SK-MEL-5 (cell line): ENCODE measurements at places on chromosomes 13 and 19. TPM values are rescaled to one million over a fixed set of nuclear protein-coding genes. Genes with fewer than 3 reads are reported as not detected.
A peak's percentile ranks its signal among the peaks of the same experiment; 100 is the strongest.

GRCh38 chr13:72290962-72291681 lies 424.1 kb upstream of the DACH1 start:
- peak; percentile 28 for DNase-seq

DNA sequence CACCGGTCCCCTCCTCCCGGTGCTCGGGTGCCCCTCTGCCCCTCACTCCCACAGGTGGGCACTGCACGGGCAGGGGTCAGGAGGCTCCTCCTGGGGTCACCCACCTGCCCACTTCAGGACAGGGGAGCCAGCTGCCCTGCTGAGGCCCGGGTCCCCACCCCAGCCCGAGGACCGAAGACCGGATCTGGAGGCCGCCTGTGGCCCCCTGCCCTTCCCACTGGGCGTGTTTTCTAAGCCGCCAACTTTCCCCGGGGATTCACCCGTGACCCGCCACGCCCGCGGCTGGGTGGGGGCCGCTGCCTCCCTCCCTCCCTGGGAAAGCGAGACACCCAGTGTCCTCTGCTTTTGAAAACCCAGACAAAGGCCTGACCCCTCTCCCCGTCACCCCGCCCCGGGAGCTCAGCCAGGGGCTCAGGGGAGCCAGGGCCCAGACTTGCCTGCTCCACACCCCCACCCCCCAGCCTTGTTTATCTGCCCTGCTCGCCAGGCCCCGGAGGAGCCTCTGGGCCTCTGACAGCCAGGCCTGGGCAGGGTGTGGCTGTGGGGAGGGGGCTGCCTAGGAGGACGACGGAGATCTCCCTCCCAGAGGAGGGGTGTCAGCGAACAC lies 1.3 kb downstream of the PALM start:
- no peak for DNase-seq

GRCh38 chr13:71338070-71338469 lies 528.9 kb downstream of the DACH1 start:
- no peak for DNase-seq

DNA sequence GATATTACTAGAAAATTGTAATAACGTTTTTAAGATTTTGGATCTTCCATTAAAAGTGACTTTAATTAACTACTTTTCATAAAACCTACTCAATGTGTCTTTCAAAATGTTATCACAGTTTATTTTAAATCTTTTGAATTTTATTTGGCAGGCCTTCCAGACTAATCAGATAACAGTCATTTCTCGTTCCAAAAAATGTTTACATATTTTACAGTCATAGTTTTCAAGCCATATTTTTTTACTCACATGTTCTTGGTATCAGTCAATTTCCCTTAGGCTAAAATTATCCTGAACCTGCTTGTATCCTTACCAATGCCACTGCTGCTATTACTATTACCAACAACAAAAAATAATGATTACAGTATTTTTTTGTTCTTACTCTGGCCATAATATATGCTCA lies 1783.5 kb downstream of the SLITRK5 start:
- no peak for DNase-seq

Gene SERTAD1
- 6.6 and 8.9 TPM in 2 replicates for total RNA-seq

Gene TSHZ3
- 2.5 and 3.8 TPM in 2 replicates for total RNA-seq

DNA sequence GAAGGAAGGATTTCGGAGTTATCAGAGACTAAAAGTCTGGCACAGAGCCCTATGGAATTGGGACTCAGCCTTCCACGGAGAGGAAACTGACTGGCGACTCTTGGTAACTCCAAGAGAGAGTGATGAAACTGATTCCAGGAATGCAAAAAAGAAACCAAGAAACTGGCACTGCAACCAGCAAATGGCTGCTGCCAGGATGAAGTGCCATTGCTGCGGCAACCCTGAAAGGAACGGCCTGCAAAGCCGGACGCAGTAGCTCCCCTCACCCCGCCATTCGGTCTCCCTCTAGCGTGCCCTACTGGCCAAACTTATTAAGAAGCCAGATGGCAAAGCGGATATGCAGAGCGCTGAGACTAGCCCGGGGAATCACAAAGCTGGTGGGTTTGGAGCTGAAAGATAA lies 236.0 kb downstream of the PCDH9 start:
- peak; percentile 78 for DNase-seq

DNA sequence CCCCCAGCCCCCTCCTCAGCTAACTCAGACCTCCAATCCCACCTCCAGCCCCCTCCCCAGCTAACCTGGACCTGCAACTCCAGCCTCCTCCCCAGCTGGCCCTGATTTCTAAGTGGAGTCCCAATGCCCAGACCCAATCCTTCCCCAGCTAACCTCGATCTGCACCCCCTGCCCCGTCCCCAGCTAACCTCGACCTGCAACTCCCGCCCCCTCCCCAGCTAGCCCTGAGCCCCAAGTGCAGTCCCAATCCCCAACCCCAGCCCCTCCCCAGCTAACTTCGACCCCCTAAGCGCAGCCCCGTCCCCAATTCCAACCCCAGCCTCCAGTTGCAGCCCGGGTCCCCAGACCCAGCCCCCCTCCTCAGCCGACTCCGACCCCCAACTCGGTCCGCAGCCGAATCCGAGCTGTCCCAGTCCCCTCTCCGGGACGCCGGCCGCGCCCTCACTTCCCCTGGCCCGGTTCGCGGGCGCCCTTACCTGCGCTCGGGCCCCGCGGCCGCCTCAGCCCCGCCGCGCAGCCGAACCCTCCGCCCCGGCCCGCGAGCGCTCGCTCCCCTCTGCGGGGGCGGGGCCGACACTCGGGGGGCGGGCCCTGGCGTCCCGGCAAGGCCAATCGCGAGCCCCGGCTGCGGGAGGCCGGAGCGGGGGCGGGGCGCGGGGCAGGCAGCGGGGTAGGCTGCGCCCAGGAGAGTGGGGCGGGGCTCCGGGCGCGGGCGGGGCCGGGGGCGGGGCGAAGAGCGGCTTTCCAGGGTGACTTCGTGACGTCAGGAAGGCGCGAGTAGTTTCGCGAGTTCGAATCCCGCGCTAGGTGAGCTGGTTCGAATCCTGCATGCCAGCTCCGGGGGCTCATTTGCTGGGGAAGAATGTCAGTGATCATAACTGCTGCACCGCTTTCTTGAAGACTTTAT lies at the start of gene GNG7:
TSS of gene GNG7 (minus strand) at position 525 of the 907 bp plus-strand sequence. CDS start 182,006 bp downstream, outside the sequence.
- DNase-seq, result peak; percentile 87

- no peak for DNase-seq
Measured at GRCh38 chr13:20713014-20713376, 9.5 kb downstream of the IL17D start.

DNA sequence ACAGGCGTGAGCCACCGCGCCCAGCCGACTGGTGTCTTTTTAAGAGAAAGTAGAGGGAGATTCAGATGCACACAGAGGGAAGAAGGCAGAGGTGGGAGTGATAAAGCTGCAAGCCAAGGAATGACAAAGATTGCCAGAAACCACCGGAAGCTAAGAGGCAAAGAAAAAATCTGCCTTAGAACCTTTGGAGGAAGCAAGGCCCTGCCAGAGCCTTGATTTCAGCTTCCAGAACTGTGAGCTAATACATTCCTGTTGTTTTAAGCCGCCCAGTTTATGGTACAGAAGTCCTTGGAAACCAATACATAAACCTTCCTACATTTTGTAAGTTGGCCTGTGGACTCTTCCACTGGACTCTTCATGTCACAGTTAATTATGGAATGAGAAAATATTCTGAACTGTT lies 71.7 kb upstream of the SOX21 start:
- DNase-seq, result no peak

GRCh38 chr19:32324631-32325285 lies 20.7 kb upstream of the ZNF507 start:
- peak; percentile 55 for DNase-seq

Gene VSTM1
- total RNA-seq, result not detected in 2 replicates

Gene ZNF442
- total RNA-seq, result 0.27 and 0.58 TPM in 2 replicates

DNA sequence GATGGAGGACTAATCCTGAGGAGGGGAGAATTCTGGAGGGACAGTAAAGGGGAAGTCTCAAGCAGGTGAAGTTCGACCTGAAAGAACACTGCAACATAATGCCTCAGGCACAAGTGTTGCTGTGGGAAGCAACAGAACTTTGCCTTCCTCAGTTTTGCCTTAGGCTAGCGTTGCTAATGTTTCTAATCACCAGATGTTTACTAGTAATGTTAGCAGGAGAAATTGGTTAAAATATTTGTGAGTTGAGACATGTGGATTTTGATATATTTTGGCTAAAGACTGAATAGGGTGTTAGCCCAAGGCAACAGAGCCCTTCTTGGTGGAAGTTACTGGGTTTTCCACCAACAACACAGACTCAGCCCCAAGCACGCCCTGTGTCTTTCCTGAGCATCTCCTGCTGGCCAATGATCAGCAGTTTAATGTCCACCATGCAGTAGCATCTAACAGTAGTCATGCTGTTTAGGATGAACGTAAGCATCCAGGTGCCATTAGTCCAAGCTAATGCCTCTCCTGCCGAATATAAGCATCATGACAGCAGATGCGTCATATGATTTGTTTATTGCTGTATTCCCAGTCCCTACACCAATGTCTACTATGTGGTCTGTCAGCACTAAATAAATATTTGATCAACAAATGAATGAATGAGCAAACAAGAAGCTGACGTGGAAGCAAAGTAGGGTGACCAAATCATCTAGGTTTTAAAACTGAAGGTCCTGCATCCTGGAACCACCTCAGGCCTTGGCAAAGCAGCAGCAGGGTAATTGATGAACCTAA lies 511.9 kb upstream of the HTR2A start:
- no peak for DNase-seq

- DNase-seq, result no peak
Measured at GRCh38 chr19:45752639-45753038, 16.4 kb downstream of the SIX5 start.

DNA sequence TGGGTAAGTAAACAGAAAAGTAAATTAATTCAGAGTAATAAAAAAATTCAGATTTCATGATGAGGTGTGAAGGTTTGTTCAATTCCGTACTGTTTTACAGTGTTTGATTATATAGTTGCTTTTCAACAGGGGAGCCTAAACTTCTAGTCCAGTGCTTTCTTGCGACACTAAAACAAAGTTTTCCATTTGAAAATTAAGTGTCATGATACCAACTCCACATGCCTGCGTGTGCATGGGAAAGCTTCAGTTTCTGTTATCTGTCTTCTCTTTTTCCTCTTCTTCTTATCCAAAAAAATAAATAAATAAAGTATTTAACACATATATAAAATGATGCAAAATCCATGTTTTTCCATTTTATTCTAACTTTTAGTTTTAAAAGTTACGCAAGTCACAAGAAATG lies 165.3 kb downstream of the DACH1 start:
- no peak for DNase-seq

DNA sequence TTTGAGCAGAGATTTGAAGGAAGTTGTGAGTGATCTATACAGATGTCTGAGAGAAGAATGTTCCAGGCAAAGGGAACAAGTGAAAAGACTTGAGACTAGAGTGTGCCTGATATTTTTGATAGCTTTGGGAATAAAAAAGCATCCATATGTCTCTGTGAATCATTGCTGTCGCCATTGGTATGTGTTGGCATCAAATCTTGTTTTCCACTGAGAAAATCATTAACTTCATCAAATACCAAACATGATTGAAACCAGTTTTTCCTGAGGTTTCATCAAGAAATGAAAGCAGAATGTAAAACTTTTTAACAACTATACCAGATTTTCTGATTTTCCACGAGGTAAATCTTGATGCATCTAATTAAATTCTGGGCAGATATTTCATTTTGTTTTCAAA lies 862.6 kb downstream of the DIAPH3 start:
- DNase-seq, result no peak

Gene KANK3
- total RNA-seq, result 0.11 and 0.24 TPM in 2 replicates

Gene CD209
- not detected in 2 replicates for total RNA-seq

DNA sequence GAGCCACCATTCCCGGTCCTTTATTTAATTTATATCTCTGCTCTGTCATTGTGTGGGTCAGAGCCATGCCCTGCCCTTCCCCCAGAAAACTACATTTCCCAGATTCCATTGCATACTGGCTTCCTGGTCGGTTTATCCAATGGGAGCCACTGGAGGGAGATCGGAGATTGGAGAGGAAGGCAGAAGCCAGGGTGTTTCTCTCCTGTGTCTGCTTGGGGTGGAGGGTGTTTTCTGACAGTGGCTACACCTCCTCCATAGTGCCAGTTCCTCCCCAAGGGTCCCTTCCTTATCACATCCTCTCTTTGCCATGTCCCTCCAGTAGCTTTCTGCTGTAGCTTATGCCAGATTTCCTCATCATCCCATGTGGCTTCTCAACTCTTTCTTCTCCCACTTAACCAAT lies 19.0 kb downstream of the OLFM2 start:
- DNase-seq, result peak; percentile 77

DNA sequence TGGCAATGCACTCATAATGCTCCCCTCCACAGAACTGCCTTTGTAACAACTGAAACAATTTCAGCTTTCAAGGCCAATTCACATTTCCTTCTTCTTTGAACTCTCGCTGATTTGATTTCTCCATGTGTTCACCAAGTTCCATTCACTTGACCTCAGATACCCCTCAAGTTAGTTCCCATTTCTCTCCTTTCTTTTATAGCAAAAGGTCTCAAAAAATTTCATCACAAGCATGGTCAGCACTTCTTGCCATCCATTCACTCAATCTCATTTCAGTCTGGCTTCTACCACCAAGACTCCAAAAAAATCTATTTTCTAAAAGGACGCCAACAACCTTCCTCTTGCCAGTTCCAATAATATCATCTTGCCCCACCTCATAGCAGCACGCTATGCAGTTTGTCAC lies 135.7 kb downstream of the DIAPH3 start:
- DNase-seq, result peak; percentile 20

DNA sequence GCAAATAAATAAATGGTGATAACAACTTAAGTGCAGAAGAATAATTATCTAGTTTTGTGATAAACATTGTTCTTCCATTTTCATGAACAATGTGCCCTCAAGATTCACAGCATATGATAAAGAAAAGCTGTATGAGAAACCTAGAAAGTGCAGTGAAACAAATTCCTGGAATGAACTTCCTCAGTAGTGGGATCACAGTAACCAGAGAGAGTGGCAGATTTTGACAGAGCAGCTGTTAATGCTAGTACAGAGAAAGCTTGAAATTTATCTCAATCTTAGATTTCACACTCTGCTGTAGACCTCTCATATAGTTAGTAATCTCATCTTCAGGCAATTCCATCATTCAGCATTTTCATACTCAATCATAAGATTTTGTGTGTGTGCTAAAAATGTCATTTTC lies 664.9 kb downstream of the PCDH9 start:
- DNase-seq, result no peak

Gene KLK15
- not detected in 2 replicates for total RNA-seq

Gene PSG6
- not detected in 2 replicates for total RNA-seq

Gene CDK8
- total RNA-seq, result 24.6 and 27.4 TPM in 2 replicates

DNA sequence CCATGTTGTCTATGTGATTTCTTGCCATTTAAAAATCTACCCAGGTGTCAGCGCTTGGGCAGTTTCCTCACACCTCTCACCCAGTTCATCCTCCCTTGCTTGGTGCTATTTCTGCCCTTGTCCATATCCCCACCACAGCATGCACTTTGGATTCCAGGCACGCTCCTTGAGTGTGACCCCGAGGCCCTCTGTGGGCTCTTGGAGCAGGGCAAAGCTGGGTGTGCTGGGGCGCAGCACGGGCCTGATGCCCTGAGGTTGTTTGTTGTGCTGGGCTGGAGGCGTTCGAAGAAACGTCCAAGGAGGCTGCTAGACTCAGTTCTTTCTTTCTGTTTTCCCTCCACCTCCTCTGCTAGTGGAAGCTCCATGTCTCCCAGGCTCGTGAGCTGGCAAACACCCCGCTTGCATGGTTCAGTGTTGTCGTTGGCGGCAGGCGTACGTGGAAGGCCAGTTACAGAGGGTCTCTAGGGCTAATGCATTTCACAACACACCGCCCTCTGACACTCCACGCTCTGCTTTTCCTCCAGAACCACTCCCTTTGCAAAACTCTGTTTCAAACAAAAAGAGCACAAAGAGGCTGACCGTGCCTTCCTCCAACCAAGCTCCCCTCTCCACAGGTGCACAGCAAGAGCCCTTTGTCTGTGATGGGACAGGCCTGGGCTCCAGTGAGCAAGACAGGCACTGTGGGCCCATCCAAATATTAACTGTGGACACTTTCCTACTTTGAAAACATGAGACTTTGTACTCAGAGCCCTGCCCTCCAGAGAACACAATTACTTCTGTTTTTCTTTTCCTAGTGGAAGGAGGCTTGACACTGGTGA lies 117.7 kb upstream of the GJB6 start:
- no peak for DNase-seq
